HCT116 (cell line): ENCODE measurements at places on chromosomes 12 and 14. TPM values are rescaled to one million over a fixed set of nuclear protein-coding genes. Genes with fewer than 3 reads are reported as not detected.

GRCh38 chr12:67750513-67751183 is 102.1 kb downstream of the DYRK2 start:
- no peak for DNase-seq
- no peak overlapping the region for H3K27ac ChIP-seq

- no peak overlapping the region for H3K4me3 ChIP-seq
- H3K4me1 ChIP-seq, result no peaks in the 10 kb centered on the region
- no peaks in the 10 kb centered on the region for H3K27me3 ChIP-seq
- no peak overlapping the region for H3K27ac ChIP-seq
- no peaks in the 10 kb centered on the region for H3K36me3 ChIP-seq
Measured at GRCh38 chr14:91341334-91341733, 76.3 kb downstream of the CCDC88C start.

Gene INTS13
- total RNA-seq, result 50.5 TPM

DNA sequence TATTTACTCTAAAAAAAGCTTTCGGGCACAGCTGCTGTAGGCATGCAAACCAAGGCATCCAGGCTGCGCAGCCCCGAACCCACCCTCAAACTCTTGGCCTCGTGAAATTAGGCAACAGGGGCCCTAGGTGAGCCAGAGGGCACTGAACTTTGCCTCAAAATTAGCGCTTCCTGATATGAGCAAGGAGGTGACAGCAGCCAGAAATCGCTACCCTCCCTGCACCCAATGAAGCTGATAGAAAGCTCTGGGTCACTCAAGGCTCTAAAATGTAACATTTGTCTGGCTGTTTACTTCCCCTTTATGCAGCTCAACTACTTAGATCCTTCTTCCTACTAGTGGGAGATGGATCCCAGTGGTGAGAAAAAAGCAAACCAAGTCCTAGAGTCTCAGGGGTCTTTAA is 61.8 kb downstream of the PITPNM2 start:
- H3K27ac ChIP-seq, result peak overlapping the region; percentile 61
- no peak overlapping the region for H3K4me3 ChIP-seq
- no peak for DNase-seq
- no peaks in the 10 kb centered on the region for H3K36me3 ChIP-seq
- peaks cover 71% of the 10 kb centered on the region for H3K4me1 ChIP-seq

GRCh38 chr14:99671235-99672224 is 12.6 kb upstream of the CYP46A1 start:
- no peaks in the 10 kb centered on the region for H3K36me3 ChIP-seq
- no peak overlapping the region for H3K4me3 ChIP-seq
- H3K27me3 ChIP-seq, result no peaks in the 10 kb centered on the region

Gene CLIP1
- 42.9 TPM for total RNA-seq

GRCh38 chr12:43914923-43915468 is 79.1 kb downstream of the TMEM117 start:
- H3K27me3 ChIP-seq, result no peaks in the 10 kb centered on the region
- H3K27ac ChIP-seq, result no peak overlapping the region
- no peaks in the 10 kb centered on the region for H3K4me1 ChIP-seq
- DNase-seq, result no peak
- H3K4me3 ChIP-seq, result no peak overlapping the region

DNA sequence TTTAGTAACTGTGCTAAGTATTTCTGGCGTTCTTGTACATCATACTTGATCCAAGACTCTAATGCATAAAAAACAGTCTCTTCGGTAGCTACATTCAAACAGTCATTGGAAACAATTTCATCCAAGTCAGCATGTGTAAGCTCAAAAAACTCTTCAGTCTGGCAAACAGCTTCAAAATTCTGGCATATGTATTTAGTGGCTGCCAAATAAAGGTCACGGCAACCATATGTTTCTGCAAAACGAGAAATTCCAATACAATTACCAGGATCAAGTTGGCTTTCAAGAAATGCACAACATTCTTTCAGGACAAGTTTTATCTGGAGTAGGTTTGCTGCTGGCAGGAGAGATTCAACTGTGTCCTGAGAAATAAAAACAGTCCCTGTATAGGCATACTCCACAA is 16.5 kb downstream of the KLHL28 start:
- no peak overlapping the region for H3K4me3 ChIP-seq
- no peak overlapping the region for H3K27ac ChIP-seq
- no peaks in the 10 kb centered on the region for H3K4me1 ChIP-seq
- H3K36me3 ChIP-seq, result peaks cover 15% of the 10 kb centered on the region

DNA sequence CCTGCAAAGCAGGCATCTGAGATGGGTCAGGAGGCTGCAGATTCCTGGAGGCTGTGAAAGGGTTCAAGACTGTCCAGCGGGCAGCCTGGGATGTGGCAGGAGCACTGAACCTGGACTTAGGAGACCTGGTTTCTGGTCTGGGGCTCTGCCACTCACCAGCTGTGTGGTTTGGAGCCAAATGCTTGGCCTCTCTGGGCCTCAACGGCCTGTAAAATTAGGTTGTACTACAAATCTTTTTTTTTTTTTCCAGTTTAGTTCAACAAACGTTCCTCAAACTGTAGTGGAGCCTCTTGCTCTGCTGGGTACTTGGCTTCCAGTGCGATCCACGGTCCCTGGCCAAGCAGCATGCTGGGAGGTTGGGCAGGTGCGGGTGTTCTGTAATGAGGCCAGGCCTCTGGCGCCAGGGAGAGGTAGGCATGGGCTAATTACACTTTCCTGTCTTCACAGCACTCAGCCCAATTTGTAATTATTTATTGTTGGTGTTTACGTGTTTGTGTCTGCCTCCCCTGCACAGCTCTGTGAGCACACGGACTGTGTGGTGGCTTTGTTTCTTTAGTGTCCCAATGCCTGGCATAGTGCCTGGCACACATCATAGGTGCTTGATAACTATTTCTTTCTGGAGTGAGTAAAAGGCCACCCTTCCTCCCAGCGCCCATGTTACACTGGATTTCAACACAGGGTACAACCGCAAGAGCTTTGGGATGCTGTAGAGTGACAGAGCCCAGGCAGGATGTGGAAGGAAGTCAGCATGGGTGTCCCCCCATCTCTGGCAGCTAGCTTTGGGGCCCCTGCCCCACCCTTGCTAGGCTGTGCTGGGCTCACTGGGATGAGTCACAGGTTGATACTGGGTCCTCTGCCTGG is 5.8 kb upstream of the KRT80 start:
- DNase-seq, result no peak
- no peak overlapping the region for H3K4me3 ChIP-seq
- no peaks in the 10 kb centered on the region for H3K27me3 ChIP-seq
- no peak overlapping the region for H3K27ac ChIP-seq
- peaks cover 62% of the 10 kb centered on the region for H3K4me1 ChIP-seq

Gene SLC6A12
- total RNA-seq, result 0.64 TPM

DNA sequence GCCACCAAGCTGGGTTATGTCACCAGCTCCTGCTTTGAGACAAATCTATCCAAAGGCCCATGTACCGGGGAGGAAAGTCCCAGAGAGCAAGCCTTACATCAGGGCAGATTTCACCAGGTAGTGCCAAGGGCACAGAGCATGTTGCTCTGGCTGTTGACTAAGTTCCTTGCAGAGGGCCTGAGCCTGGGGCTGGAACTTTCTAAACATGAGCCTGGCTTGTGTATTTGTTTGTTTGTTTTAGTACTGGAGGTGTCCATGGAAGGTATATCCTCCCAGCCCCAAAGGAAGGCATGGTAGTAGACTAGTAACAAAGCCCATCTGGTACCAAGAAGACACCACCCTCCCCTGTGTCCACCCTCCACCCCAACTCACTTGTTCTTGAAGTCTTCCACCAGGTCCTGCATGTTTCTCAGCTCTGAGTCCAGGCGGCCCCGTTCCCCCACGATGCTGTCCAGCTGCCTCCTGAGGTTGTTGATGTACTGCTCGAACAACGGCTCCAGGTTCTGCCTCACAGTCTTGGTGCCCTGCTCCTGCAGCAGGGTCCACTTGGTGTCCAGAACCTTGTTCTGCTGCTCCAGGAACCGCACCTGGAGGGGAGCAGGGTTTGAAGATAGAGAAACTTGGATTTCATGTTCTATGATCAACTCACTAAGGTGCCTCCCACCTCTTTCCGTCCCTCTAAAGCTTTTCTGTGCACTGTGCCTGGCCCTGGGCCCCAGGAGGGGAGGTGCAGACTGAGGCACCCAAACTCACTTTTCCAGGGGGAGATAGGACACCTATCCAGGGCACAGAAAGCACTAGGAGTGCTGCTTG is 1.4 kb downstream of the KRT5 start:
- no peak for DNase-seq
- H3K4me3 ChIP-seq, result no peak overlapping the region
- no peaks in the 10 kb centered on the region for H3K27me3 ChIP-seq
- peaks cover 50% of the 10 kb centered on the region for H3K4me1 ChIP-seq

DNA sequence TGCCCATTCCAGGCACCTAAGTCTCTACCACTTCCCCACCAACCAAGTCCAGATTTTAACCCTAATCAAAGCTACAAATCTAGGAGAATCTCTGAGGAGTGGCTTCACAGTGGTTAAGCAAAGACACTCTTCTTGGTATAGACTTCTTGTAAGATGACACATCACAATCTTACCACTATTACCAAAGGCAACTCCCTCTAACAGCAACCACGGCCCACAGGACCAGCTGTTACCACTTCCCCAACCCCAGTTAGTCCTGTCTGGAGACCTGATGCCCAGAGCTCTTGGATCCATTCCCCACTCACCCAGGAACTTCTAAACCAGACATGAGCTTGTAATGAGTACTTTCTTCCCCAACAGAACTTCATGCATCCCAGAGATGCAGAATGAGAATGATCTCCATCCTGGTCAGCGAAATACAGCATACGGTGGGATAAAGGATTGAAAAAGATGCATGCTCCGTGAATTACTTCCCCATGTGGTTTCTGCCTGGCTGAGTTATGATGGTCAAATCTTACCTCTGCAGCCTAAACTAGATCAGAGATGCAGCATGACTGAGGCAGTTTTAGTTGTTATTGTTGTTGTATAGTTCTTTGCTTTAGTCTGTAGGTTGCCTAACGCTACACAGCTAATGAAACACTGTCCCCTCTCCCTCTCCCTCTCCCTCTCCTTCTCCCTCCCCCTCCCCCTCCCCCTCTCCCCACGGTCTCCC is 87.7 kb upstream of the FOXN3 start:
- DNase-seq, result no peak
- H3K27ac ChIP-seq, result no peak overlapping the region
- no peaks in the 10 kb centered on the region for H3K27me3 ChIP-seq
- H3K36me3 ChIP-seq, result no peaks in the 10 kb centered on the region

DNA sequence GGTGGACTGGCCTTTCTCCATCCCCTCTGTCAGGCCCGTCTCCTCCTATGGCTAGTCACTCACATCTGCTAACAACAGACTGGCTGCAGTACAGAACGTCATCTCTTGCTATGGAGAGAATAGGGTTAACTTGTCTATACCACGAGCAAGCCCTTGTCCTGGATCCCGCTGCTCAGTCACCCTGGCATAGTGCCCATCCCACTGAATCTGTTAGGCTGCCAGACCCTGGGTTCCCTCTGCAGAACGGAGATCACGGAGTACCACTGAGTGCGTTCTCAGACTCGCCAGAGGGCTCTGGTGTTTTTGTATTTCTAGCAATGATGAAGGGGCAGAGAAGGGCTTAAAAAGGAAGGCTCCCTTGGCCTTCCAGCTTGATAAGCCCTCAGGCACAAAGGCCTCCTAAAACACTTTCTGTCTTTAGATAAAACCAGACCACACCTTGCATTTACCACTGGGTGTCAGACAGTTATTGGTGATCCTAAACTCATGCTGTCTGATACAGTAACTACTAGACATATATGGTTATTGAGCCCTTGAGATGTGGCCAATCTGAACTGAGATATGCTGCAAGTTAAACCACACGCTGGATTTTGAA is 6.3 kb upstream of the NRIP2 start:
- no peaks in the 10 kb centered on the region for H3K36me3 ChIP-seq
- no peaks in the 10 kb centered on the region for H3K4me1 ChIP-seq
- no peak overlapping the region for H3K4me3 ChIP-seq

Gene TC2N
- total RNA-seq, result 15.9 TPM

DNA sequence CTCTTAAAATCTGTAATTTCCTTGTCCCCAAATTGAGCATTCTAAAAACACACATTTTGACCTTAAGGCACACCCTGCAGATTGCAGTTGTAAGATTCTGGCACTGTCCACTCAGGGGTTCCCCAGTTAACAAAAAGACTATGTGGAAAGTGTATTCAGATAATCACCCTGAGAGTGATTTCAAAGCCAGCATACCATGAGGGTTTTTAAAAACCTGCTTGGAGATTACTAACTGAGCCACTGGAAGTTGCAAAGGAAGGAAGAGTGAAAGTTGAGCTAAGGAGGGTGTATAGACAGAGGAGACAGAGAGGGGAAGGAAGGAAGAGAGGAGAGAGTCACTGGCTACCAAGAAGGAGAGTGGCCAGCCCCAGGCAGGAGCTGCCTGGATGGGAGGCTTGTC is 82.6 kb downstream of the EML1 start:
- peaks cover 21% of the 10 kb centered on the region for H3K27me3 ChIP-seq
- no peak overlapping the region for H3K4me3 ChIP-seq
- no peak for DNase-seq
- H3K36me3 ChIP-seq, result no peaks in the 10 kb centered on the region
- no peak overlapping the region for H3K27ac ChIP-seq
- no peaks in the 10 kb centered on the region for H3K4me1 ChIP-seq

Gene REM2
- 0.47 TPM for total RNA-seq

DNA sequence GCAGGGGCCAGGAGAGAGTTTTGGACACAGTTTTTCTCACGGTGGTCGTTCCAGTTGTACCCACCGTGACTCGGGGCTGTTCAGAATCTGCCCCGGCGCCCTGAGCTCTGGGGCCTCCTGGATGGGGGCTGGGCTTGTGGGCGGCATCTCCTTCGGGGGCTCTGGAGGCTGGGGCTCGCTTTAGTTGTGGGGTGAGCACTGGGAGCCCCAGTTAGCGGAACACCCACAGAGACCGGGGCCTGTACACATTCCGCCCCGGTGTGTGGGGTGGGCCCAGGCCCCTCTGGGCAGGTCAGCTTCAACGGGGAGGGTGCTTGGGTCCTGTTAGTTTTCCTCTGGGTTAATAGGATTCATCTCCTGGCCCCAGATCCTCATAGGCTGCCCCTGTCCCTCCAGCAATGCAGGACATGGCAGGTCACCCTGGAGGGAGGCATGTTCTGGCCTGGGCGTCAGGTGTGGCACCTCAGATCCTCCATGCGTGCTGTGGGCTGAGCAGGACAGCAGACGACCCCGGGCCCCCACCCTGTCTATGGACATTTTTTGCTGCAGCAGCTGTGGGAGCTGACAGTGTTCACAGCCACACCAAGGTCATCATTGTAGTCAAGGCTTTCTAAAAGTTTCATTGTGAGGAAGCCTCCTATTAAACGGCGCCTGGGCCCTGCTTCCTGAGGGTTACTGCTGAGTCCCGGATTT is 393.2 kb downstream of the TMEM121 start:
- H3K27ac ChIP-seq, result no peak overlapping the region
- H3K4me3 ChIP-seq, result no peak overlapping the region
- no peaks in the 10 kb centered on the region for H3K27me3 ChIP-seq

Gene GLT8D2
- 4.8 TPM for total RNA-seq

DNA sequence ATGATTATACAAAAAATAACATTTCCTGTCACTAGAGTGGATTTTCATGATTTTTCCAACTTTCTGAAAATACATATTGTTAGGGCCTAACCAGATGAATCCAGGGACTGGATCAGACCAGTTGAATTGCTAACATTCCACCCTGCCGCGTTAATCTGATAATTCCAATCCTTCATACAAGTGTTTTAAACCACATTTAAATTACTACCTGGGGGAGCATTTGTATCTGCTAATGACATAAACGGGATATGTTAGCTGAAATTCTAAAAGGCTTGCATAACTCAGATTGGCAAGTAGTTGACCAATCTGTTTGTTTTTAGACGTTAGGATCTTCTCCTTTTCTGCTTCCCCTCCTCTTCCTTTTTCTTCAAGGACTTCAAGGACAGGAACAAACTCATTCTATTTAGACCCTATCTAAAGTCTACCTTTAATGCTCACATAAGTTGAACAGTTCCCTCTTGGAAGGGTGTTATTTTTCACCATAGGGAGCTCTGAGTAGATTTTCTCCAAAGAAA is 239.0 kb downstream of the ADAMTS20 start:
- DNase-seq, result no peak
- H3K27me3 ChIP-seq, result no peaks in the 10 kb centered on the region
- H3K4me3 ChIP-seq, result no peak overlapping the region
- H3K4me1 ChIP-seq, result no peaks in the 10 kb centered on the region
